ENCODE measurements at places on chromosomes 7 and 10. TPM values are rescaled to one million over a fixed set of nuclear protein-coding genes. Genes with fewer than 3 reads are reported as not detected.

Gene PLCE1
- 6.8 TPM for total RNA-seq

Gene CHAT
- total RNA-seq, result not detected

Gene IGFBP1
- 60.9 TPM for total RNA-seq

Gene PRKAR2B
- total RNA-seq, result 2.2 TPM

Gene SYNPO2L
- not detected for total RNA-seq

Gene PDZD7
- 0.67 TPM for total RNA-seq

Gene PTTG1IP2
- not detected for total RNA-seq

Gene BET1
- total RNA-seq, result 21.3 TPM

Gene AKR1B15
- 33.7 TPM for total RNA-seq

Gene TMEM209
- 18.8 TPM for total RNA-seq

Gene SH2D4B
- not detected for total RNA-seq

Gene LDB1
- 35.0 TPM for total RNA-seq

Gene GAD2
- total RNA-seq, result not detected

Gene SORCS3
- total RNA-seq, result not detected
